Adipocyte (in vitro differentiated cells): ENCODE measurements at places on chromosomes 7 and 10.

GRCh38 chr10:58291538-58292174 is 22.7 kb downstream of the CISD1 start:
- peak; percentile 86 for DNase-seq

- DNase-seq: no peak
Observed at GRCh38 chr7:115676080-115676479, 354.5 kb downstream of the TFEC start.

DNA sequence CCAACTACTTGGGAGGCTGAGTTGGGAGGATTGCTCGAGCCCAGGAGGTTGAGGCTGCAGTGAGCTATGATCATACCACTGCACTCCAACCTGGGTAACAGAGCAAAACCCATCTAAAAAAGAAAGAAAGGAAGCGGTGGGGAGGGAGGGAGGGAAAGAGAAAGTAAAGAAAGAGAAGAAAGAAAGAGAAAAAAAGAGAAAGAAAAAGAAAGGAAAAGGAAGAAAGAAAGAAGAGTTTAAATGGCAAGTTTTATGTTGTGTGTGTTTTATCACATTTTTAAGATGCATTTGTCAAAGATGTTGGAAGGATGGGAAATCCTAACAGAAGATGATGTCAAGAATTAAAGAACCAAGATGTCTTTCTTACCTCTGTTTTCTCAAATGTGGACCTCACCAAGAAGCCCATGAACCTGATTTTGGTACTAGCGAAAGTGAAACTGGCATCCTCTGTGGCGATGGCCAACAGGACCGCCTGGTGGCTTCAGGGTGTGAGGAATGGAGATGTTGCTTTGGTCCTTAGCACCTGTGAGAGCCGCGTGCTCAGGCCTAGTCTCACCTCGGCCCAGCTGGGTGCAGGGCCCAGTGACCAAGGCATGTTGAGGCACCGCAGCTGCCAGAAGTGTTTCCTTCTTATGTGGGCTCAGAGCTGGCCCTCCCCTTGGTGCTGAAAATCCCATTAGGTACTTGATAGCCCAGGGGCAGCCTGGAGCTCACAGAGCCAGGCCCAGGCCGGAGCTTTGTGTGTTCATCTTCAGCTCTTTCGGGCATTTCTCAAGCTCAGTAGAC is 9.8 kb downstream of the UCMA start:
- DNase-seq: no peak

- DNase-seq: no peak
Observed at GRCh38 chr10:24884793-24885192, 67.6 kb downstream of the PRTFDC1 start.

DNA sequence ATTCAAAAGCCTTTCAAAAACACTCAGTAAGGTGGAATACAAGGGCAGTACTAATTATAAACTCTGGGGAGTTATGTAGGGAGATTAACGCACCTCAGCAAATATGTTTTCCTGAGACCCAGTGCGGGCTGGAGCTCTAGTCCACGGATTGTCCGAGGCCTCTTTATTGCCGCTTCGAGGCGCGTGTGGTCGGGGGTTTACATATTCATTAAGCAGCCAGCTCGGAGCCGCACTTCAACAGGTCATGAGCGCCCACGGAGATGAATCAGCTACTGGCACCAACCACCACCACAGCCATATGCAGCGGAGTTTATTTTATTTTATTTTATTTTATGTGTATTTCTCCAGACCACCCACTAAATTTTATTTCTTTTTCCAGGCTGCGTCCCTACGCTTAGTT is 195.9 kb upstream of the ADARB2 start:
- DNase-seq: no peak

DNA sequence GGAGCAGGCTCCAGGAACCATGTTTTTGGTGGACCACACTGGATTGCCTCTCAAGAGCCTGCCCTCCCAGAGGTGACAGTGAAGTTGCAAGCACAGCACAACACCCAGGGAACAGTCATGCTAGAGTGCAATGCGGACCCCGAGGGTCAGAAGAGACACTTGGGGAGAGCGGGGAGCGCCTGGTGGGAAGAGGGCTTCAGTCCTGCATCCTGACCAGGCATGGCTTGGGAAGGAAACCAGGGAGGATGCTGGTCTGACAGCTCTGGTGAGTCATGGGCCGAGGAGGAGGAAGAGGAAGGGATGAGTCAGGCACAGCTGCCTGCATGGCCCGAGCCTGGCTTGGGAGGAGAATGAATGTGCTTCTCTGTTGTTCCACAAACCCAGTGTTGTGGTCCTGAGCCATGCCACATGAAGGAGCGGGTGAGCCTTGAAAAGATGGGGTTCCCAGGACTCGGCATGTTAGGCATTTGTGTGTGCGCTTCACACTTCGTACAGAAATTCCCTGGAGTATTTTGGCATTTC is 29.5 kb upstream of the ANKRD2 start:
- DNase-seq: peak; percentile 95

GRCh38 chr7:78171398-78171797 is 372.8 kb downstream of the PHTF2 start:
- no peak for DNase-seq

DNA sequence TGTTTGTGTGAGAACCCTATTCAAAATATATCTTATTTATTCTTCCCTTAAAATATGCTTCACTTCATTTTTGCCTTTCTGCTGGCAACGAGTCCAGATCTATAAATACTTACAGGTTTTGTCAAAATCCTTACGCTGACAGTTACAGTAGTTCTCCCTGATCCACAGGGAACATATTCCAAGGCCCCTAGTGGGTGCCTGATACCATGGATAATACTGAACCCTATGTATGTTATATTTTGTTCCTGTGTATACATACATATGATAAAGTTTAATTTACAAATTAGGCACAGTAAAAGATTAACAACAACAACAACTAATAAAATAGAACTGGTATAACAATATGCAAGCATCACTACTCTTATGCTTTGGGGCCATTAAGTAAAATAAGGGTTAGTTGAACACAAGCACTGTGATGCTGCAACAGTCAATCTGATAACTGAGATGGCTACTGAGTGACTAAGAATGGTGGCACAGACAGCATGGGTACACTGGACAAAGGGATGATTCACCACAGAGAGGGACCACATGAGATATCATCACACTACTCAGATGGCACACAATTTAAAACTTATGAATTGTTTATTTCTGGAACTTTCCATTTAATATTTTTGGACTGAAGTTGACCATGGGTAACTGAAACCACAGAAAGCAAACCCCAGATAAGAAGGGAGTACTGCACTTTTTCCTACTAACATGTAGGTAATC is 29.4 kb upstream of the PCGF5 start:
- peak; percentile 69 for DNase-seq

DNA sequence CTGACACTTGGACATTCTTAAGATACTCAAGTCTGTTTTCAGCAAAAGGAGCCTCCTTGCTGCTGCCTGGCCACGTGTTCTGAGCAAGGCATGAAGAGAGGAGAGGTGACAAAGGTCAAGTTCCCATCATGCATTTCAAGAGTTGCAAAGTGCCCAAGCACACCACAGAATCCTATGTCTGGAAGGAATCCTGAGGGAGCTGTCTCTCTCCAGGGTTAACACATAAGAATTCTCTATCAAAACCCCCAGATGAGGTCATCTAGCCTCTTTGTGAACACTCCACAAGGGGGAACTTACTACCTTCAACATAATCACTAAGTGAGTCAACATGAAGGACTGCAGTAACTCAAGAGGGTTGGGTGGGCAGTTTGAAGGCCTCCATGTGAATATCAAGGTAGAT is 155.5 kb downstream of the RNF216 start:
- DNase-seq: peak; percentile 60

GRCh38 chr7:2359610-2360009 is 5.0 kb downstream of the EIF3B start:
- no peak for DNase-seq

DNA sequence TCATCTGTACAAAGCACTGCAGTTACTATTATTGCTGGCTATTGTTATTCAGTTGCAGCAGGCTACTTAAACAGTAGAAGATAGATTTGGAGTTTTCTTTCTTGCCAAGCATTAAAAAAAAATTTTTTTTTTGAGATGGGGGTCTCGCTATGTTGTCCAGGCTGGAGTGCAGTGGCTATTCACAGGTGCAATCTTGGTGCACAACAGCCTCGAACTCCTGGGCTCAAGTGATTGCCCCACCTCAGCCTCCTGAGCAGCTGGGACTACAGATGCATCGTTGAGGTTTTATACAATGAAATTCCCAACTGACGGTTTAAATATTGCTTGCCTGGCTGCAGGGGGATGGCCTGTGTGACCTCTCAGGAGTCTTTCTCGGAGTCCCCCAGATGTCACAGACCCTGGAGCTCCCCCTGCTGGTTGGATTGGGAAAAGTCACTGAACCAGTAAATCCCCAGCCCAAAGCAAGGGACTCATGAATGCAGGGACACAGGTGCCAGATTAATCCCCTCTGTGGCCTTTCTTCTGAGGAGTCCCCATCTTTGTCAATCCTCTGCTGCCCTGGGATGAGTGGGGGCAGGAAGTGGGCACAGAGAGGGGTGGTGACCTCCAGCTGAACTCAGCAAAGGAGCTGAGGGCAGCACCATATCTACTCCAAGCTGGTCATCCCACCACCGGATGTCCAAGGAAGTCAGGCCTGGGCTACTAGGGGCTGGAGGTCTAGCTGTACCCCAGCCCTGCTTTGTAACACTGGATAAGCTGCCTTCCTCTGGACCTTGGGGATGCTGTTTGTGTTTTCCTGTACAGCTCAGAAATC is 149.6 kb downstream of the C10orf105 start:
- DNase-seq: peak; percentile 73

GRCh38 chr10:125756196-125756595 is 19.4 kb downstream of the MMP21 start:
- no peak for DNase-seq

DNA sequence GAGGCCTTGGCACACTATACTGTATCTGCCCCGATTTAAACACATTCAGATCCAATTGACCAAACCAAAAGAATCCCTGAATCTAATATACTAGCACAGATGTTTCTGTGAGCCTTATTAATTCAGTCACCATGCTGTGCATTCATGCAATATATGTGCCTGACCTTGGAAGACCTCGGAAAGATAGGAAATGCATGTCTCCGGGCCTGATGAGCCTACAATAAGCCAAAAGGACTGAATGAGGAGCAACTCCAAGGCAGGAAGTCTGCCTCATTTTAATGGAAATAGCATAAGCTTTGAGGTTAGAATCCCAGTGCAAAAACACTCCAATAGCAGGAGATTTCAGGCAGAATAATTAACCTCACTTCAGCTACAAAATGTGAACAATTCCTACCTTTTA is 316.7 kb downstream of the LRRTM3 start:
- no peak for DNase-seq

DNA sequence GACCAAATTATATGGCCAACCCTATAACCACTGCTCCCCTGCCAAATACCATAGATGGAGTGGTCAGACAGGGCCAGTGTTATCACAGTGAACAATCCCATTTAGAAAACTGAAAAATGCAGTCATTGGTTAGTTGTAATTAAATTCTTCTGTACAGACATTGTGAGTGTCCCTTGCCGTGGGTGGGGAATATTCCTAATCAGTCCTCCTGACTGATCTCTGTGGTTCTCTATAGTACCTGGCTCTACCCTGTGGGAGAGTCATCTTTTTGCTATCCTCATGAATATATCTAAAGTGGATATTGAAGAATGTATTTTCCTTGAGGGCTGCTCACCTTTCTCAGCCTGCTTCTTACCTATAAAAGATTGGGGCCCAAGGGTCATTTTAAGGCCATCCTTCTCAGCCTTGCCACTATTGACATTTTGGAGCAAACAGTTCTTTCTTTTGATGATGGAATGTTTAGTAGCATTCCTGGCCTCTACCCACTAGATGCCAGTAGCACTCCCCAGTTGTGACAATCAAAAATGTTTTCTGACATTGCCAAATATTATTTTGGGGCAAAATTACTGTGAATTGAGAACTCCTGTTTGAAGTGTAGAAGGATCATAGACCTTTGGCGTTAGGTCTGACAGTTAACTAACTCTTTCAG is 110.2 kb downstream of the MAPK8 start:
- no peak for DNase-seq

DNA sequence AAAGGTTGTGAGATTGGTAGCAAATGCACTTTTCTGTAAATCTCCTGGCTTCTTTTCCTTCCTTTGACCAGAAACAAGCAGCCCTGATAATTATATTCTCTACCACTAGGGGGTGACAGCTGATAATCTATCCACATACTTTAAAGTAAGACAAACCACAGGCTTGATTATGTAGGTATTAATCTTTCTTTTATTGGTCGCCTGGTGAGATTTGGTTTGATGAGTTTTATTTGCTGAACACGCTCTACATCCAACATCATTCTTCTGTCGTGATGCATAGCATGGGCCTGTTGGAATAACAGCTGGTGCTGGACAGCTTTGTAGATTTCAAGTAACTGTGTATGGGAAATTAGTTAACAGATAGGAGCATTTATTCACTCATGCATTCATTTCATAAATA is 63.5 kb downstream of the ZNF365 start:
- DNase-seq: peak; percentile 90

DNA sequence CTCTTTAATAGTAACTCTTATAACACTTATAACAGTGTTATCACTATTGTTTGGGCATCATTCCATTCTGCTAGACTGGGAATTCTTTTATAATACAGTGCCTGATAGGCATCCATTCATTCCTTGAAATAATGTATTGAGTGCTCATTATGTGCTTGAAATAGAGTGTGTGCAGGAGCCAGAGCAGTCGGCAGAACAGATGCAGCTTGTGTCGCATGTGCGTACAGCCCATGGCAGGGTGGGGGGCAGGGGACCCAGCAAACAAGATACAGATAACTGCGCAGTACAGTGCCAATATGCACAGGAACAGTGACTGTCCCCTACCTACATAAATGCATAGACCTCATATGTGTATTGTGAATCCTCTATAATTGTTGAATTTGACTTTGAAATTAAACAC is 99.3 kb downstream of the KAT6B start:
- DNase-seq: no peak

DNA sequence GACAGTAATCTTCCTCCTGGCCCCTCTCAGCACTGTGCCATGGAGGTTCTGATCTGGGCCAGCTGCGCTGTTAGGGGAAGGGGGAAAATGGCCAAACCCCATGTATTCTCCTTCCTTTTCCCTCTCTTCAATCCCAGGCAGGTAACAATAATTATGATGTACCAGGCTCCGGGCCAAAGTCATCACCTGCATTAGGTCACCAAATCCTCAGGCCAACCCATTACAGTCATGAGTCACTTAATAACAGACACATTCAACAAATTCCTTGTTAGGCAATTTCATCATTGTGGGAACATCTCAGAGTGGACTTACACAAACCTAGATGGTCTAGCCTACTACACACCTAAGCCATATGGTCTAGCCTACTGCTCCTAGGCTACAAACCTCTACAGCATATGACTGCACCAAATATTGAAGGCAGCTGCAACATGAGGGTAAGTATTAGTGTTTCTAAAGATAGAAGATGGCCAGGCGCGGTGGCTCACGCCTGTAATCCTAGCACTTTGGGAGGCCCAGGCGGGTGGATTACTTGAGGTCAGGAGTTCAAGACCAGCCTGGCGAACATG is 2.2 kb upstream of the HSPB1 start:
- peak; percentile 56 for DNase-seq

- peak; percentile 16 for DNase-seq
Observed at GRCh38 chr10:58239561-58240169, 28.0 kb downstream of the IPMK start.

GRCh38 chr10:21808550-21808949 is 195.0 kb downstream of the DNAJC1 start:
- no peak for DNase-seq

- DNase-seq: no peak
Observed at GRCh38 chr10:3486346-3487065, 298.5 kb downstream of the KLF6 start.

- no peak for DNase-seq
Observed at GRCh38 chr7:123352973-123353372, 153.2 kb upstream of the SLC13A1 start.

GRCh38 chr10:79179164-79179956 is 110.6 kb downstream of the ZMIZ1 start:
- peak; percentile 62 for DNase-seq
